Osteoblast (primary cell): ENCODE measurements at places on chromosomes 5 and 9. TPM values are rescaled to one million over a fixed set of nuclear protein-coding genes. Genes with fewer than 3 reads are reported as not detected.

GRCh38 chr5:139710319-139711066 is 62.3 kb downstream of the CXXC5 start:
- peak; percentile 96 for DNase-seq
- H3K27ac ChIP-seq, result peak overlapping the region; percentile 41
- no peaks in the 10 kb centered on the region for H3K36me3 ChIP-seq
- no peaks in the 10 kb centered on the region for H3K27me3 ChIP-seq
- H3K4me1 ChIP-seq, result peaks cover 27% of the 10 kb centered on the region

GRCh38 chr9:124480621-124480981 is 26.6 kb downstream of the NR5A1 start:
- DNase-seq, result peak; percentile 98
- H3K4me3 ChIP-seq, result no peak overlapping the region
- peaks cover 35% of the 10 kb centered on the region for H3K27me3 ChIP-seq
- no peak overlapping the region for H3K27ac ChIP-seq

GRCh38 chr5:85813146-85813545 is 804.6 kb upstream of the COX7C start:
- H3K27ac ChIP-seq, result no peak overlapping the region
- DNase-seq, result no peak
- no peak overlapping the region for H3K4me3 ChIP-seq
- H3K4me1 ChIP-seq, result no peaks in the 10 kb centered on the region
- H3K27me3 ChIP-seq, result no peaks in the 10 kb centered on the region

- H3K27me3 ChIP-seq, result no peaks in the 10 kb centered on the region
- no peaks in the 10 kb centered on the region for H3K4me1 ChIP-seq
- no peak overlapping the region for H3K27ac ChIP-seq
- DNase-seq, result no peak
- no peak overlapping the region for H3K4me3 ChIP-seq
These were observed 177.1 kb downstream of the DMAC1 start for GRCh38 chr9:7622481-7622880.

- H3K27ac ChIP-seq, result no peak overlapping the region
- H3K36me3 ChIP-seq, result no peaks in the 10 kb centered on the region
- H3K4me3 ChIP-seq, result no peak overlapping the region
- peaks cover 10% of the 10 kb centered on the region for H3K27me3 ChIP-seq
- no peak for DNase-seq
These were observed 66.0 kb downstream of the KLF4 start for GRCh38 chr9:107423540-107423939.

DNA sequence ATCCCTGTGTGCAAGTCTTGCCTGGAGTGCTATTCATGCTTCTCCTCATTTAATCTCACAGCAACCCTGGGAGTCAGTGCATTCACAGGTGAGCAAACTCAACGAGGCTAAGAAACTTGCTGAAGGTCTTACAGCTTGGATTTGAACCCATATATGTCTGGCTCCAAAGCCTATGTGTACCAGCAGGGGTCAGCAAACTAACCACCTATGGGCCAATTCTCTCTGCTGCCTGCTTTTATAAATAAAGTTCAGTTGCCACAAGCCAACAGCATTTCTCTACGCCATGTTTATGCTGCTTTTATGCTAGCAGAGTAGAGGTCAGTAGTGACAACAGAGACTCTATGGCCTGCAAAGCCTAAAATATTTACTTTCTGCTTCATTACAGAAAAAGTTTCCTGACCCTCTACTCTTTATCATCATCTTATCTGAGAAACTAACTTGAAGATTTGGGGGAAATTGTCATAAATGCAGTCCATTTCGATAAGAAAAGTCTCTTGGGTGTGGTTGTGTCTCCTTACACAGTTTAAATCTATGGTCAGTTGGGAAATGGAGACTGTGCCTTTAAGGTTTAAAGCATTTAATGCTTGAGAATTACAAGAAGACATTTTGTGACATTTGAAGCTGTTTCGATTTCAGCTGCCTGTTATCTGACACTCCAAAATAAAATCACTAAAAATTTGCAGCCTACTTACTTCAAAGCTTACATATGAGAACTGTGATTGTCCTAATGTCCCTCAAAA is 137.7 kb downstream of the PRELID2 start:
- DNase-seq, result peak; percentile 51
- H3K4me3 ChIP-seq, result peak overlapping the region; percentile 31
- H3K36me3 ChIP-seq, result no peaks in the 10 kb centered on the region
- H3K27me3 ChIP-seq, result no peaks in the 10 kb centered on the region
- H3K27ac ChIP-seq, result no peak overlapping the region

DNA sequence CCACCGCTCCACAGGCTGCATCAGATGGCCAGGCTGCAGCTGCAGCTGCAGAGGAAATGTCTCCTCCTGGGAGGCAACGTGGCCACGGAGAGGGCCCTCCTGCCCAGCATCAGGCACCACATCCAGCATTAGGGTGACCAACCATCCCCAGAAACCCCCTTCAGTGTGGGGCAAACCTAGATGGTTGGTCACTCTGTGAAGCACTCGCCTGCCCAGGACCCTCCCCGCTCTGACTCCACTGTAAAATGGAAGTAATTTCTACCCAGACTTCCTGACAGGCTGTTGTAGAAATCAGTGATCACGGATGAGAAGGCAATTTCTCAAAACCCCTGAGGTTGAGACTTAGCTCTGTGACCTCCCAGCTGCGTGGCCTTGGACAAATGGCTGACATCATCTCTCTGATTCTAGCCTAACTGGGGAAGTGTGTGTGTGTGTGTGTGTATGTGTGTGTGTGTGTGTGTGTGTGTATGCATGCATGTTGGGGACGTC is 31.6 kb downstream of the B4GALT1 start:
- peak overlapping the region; percentile 24 for H3K27ac ChIP-seq
- peaks cover 37% of the 10 kb centered on the region for H3K4me1 ChIP-seq
- no peaks in the 10 kb centered on the region for H3K27me3 ChIP-seq
- no peak overlapping the region for H3K4me3 ChIP-seq
- no peak for DNase-seq

DNA sequence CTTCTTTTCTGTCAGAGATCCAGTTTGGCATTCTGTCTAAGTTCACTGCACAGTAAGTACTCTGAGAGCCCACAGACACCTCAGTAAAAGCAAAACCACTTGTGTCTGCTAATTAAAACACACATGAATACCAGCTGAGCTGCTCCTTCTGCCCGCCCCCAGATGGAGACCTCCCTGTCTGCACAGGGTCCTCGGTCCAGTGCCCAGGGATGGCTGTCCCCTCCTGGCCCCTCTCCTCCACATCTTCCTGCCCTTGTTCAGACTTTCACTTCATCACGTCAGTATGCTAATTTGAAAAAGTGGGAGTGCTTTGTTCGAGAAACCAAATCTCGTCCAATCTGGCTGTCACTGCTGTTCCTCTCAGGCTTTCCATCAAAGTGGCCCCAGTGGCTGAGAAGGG is 43.5 kb downstream of the LIX1 start:
- no peaks in the 10 kb centered on the region for H3K36me3 ChIP-seq
- no peaks in the 10 kb centered on the region for H3K4me1 ChIP-seq
- H3K27me3 ChIP-seq, result peaks cover 1% of the 10 kb centered on the region
- H3K4me3 ChIP-seq, result peak overlapping the region; percentile 54

GRCh38 chr5:50855001-50855400 is 188.6 kb downstream of the PARP8 start:
- H3K27ac ChIP-seq, result no peak overlapping the region
- no peaks in the 10 kb centered on the region for H3K4me1 ChIP-seq
- no peaks in the 10 kb centered on the region for H3K27me3 ChIP-seq
- no peak overlapping the region for H3K4me3 ChIP-seq

DNA sequence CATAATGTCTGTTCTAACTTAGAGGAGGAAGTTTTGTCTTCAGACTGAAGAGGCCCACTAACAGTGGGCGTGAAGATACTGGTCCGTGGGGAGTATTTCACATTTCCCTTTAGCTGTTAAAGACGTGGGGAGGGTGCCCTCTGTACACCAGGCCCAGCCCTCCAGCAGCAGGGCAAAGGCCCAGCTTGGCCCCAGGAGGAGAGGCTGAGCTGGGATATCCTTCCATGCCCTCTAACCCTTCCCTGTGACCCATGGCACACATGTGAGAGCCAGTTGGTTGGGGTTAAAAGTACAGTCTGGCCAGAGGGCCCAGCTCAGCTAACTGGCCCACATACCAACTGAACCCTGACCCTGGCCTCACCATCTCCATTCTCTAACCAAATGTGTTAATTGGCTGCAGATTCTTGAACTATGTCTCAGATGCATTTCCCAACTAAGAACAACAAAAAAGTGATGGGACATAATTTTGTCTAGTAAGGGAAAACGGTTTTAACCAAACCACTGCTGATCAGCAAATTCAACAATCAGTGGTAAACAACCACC is 74.4 kb downstream of the LHFPL2 start:
- H3K27ac ChIP-seq, result peak overlapping the region; percentile 57
- peaks cover 41% of the 10 kb centered on the region for H3K4me1 ChIP-seq
- DNase-seq, result no peak
- H3K27me3 ChIP-seq, result no peaks in the 10 kb centered on the region
- no peak overlapping the region for H3K4me3 ChIP-seq

GRCh38 chr5:151140686-151141459 is 16.7 kb downstream of the ANXA6 start:
- H3K27ac ChIP-seq, result peak overlapping the region; percentile 3
- peaks cover 84% of the 10 kb centered on the region for H3K36me3 ChIP-seq
- no peaks in the 10 kb centered on the region for H3K27me3 ChIP-seq
- peaks cover 6% of the 10 kb centered on the region for H3K4me1 ChIP-seq

GRCh38 chr9:92404042-92404836 is at the start of gene OGN:
Gene OGN, minus strand, starts transcription at chr9:92404578. Its CDS starts 1,171 bp downstream, at chr9:92403407.
- no peak within 1 kb of the TSS for H3K27ac ChIP-seq
- no peaks in the 10 kb centered on the region for H3K36me3 ChIP-seq
- no peaks in the 10 kb centered on the region for H3K27me3 ChIP-seq
- DNase-seq, result no peak
- H3K4me1 ChIP-seq, result peaks cover 4% of the 10 kb centered on the region

DNA sequence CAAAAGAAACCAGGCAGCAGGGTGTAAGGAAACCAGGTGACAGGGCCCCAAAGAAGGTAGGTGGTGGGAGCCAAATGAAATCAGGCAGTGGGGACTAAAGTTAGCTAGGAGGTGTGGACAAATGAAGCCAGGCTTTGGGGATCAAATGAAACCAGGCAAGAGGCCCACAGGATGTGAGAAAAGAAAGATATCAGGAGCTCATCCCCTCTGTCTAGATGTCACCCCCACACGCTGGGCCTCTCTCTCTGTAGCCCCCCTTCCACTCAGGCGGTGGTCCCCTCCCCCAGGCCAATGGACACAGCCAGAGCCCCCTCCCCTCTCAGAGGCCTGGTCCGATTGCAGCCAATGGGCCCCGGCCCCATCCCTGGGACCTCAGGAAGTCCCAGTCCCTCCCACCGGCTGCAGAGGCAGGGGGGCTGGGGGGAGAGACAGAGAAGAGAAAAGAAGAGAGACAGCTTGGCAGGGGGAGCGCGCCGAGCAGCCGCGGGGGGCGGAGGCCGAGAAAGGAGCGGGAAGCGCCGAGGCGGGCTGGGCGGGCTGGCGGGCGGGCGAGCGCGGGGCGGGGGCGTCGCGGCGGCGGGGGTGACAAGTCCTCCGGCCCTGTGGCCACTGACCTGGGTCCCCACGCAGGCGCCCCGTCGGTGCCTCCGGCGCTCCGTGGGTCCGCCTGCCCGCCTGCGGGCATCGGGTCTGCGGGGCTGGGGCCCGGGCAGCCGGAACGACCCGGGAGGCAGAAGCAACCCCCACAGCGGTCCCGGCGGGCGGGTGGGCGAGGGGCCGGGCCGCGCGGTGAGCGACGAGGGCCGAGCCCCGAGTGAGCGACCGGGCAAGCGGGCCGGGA is 11.9 kb downstream of the CNTFR start:
- peak overlapping the region; percentile 45 for H3K4me3 ChIP-seq
- H3K36me3 ChIP-seq, result no peaks in the 10 kb centered on the region
- peaks cover 52% of the 10 kb centered on the region for H3K27me3 ChIP-seq
- H3K4me1 ChIP-seq, result no peaks in the 10 kb centered on the region
- DNase-seq, result no peak
- no peak overlapping the region for H3K27ac ChIP-seq

- H3K36me3 ChIP-seq, result no peaks in the 10 kb centered on the region
- H3K27ac ChIP-seq, result no peak overlapping the region
- no peak for DNase-seq
- no peak overlapping the region for H3K4me3 ChIP-seq
These were observed 404.9 kb downstream of the CDK5RAP2 start for GRCh38 chr9:120175031-120175430.

DNA sequence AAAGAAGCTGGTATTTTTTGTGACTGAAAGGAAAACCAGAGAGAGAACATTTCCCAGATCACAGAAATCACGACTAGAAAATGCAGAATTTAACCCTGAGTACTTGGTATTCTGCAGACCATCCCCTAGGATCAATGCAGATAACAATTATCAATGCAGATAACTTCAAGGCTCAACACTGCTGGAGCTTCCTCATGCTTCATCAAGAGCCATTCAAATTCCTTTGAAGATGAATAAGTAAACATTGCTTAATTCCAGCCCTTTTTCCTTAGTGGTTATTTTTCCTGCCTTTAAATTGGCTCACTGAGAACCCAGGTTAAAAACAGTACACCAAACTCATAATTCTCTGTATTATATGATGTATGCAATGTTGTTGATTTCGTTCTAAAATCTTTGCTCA is 370.1 kb upstream of the TLE4 start:
- no peak for DNase-seq
- no peak overlapping the region for H3K4me3 ChIP-seq
- no peaks in the 10 kb centered on the region for H3K36me3 ChIP-seq
- H3K27ac ChIP-seq, result no peak overlapping the region

DNA sequence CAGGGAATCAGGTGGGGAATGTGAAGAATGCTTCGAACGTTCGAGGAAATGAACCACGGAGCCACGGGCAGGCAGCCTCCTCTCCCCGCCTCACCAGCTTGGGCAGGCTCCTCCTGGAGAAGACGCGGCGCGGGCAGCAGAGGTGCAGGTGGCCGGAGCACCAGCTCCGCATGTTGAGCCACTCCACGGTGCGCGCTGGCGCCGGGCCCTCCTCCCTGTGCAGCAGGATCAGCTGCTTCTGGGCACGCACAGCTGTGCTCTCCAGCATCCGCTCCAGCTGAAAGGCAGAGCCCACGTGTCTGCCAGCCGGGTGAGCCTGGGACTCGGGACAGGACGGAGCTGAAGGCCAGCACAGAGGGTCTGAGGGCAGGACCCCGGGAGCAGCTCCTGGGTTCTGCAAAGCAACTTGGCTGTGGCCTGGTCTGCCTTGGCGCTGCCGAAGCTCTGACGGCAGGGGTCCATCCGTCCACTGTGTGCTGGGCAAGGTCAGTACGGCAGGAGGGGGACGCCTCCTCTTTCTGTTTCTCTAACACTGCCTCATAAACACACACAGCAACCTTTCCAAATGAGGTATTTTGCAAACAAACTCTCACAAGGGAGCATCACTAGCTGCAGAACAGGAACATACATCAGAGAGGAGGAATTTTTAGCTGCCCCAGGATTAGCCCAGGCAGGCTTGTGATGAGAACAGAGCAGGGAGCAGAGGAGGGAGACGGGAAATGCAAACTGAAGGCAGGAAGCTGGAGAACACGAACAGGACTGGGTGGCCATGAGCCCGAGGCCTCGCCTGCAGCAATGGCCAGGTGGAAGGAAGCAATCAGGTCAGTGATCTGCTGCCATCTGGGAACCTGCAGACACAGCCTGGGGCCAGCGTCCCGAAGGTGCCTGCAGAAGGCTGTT is 20.1 kb upstream of the NSMF start:
- H3K4me3 ChIP-seq, result no peak overlapping the region
- DNase-seq, result peak; percentile 75
- no peaks in the 10 kb centered on the region for H3K27me3 ChIP-seq
- no peak overlapping the region for H3K27ac ChIP-seq

HTR4 gene
- not detected in 2 replicates for total RNA-seq

BTNL9 gene
- total RNA-seq, result not detected in 2 replicates

CCDC112 gene
- 4.7 and 5.0 TPM in 2 replicates for total RNA-seq

SLC4A9 gene
- not detected in 2 replicates for total RNA-seq

ATP10B gene
- total RNA-seq, result not detected in 2 replicates

CNTNAP3B gene
- 15.0 and 30.8 TPM in 2 replicates for total RNA-seq

LYSMD3 gene
- 17.7 and 19.2 TPM in 2 replicates for total RNA-seq
